Vagina (tissue), 2 donors: ENCODE measurements at places on chromosomes 2 and 18. TPM values are rescaled to one million over a fixed set of nuclear protein-coding genes. Genes with fewer than 3 reads are reported as not detected.
A peak's percentile ranks its signal among the peaks of the same experiment; 100 is the strongest.

DLX1 gene
- total RNA-seq: not detected

ARL4C gene
- 17.4 TPM for total RNA-seq

DSG3 gene
- total RNA-seq: 192 TPM

ADD2 gene
- total RNA-seq: 3.4 TPM

SEC11C gene
- 9.1 TPM for total RNA-seq

PDE11A gene
- total RNA-seq: 0.25 TPM

ARHGAP25 gene
- total RNA-seq: 9.6 TPM

MCEE gene
- total RNA-seq: 12.8 TPM

EML6 gene
- total RNA-seq: 1.7 TPM

B3GNT7 gene
- total RNA-seq: 7.1 TPM

TUBA3E gene
- not detected for total RNA-seq

GNLY gene
- total RNA-seq: 3.2 TPM

- DNase-seq: no peak
Observed at GRCh38 chr2:43169099-43169945, 57.1 kb downstream of the ZFP36L2 start.

DNA sequence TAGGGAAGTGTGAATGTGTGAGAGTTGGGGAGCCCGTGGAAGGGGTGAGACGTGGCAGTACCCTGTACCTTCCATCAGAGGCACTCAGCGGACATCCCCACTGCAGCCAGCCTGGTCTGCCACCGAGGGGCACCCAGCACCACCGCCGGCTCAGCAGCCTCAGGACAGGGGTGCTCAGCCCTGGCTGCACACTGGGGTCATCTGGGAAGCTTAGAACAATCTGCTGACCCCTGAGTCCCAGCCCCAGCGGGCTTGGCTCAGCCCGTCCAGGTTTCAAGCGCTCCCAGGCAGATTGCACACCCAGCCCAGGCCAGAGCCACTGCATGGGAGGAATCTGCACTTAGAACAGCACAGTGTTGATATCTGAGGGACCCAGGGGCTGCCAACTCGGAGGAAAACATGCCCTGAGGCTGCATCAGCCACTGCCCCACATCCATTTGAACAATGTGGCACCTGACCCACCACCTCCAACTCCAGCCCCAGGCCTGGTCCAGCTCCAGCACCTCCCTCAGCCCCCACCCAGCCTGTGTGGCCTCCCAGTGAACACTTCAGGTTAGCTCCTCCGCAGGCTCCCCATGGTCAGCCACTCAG, 147.1 kb upstream of the OTOS start:
- DNase-seq: peak; percentile 58

DNA sequence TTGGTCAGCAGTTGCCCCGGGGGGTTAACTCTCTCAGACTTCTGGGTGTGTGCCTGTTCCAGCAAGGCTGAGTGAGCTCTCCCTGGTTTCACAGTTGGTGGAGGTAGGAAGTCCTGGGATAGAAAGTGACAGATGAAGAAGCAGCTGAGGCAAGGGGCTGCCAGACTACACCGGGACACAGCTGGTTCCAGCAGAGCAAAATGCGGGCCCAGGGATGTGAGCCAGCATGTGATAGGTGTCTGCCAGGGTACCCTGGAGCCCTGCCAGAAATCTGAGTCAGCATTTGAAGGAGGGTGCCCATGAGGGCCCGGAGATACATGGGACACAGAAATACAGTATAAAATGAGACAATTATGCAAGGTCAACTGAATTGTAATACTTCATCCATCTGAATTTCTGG, 79.3 kb upstream of the LGALSL start:
- DNase-seq: no peak

- DNase-seq: no peak
Observed at GRCh38 chr2:172153156-172153555, 50.5 kb upstream of the DLX2 start.

GRCh38 chr2:191617575-191617974, 60.4 kb upstream of the NABP1 start:
- no peak for DNase-seq

DNA sequence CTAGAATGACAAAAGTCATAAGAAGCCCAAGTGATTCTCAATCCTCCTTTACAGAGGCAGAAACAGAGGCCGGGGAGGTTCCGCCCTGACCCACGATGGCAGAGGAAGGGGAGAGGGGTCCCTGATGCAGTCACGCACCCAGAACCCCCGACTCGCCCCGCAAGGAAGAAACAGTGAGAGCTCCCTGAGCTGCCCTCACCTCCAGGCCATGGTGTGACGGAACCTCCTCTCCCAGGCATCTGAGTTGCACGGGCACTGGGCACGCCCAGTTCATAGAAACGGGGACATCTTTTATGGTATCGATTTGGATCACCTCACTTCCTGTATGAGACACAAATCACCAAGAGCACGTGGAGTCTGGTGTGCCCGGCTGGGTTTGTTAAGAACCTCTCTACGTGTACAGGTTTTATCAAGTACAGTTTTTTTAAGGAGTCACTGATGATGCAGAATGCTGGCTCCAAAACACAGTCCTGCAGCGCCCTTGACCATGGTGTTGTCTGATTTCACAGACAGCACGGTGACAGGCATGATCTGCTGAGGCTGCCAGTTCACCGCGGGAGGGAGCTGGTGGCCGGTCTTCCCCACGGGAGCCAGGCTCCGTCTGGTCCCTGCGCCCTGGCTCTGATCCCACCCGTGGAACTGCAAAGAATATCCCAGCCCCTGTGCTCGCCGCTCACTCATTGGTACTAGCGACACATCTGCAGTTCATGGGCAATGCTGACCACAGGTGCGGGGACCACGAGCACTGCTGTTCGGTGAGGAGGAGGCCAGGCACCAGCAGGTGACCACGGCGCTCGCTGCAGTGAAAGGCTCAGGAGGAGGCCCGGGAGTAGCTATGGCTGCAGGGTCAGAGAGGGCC, 35.6 kb downstream of the PXDN start:
- no peak for DNase-seq

GRCh38 chr2:57864926-57865325, 181.7 kb upstream of the VRK2 start:
- no peak for DNase-seq

- no peak for DNase-seq
Observed at GRCh38 chr18:51337406-51337805, 139.9 kb upstream of the MEX3C start.

DNA sequence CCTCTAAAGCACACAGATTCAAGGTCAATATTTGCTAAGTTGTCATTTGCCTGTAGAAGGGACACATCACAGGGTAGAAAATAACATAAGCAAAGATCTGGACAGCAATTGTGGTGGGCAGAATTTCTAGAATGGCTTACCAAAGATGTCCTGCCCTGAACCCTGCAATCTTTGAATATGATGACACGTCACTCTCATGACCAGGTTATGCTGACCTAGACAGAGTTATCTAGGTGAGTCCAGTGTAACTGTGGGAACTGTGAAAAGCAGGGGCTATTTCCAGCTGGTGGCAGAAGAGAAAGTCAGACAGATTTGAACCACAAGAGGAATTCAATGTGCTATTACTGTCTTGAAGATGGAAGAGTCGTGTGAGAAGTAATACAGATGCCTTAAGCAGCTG, 112.3 kb upstream of the CNGA3 start:
- no peak for DNase-seq

DNA sequence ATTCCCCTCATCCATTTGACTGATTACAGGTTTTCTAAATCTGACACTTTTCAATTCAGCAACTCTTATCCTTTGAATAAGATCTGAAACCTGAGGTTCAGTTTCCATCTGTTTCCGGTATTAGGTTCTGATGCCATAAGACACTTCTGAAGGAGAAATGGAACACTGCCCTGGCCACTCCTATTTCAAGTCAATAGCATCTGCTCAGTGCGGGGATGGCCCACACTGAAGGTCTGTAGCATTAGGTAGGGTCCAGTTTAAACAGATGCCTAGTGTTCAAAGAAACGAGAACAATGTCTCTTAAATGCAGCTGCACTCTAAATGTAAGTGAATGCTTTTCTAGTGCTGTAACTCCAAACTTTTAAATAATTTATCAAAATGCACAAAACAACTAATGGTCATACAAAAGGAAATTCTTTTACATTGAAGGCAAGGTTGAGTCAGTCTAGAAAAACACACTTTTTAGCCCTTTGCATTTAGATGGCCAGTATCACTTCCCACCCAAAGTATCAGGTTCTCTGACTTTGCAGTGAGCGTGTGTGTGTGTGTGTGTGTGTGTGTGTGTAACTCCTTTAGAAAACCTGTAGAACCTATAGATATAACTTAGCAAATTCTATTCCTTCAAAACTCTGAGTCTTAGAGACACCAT, 78.2 kb downstream of the STK39 start:
- DNase-seq: no peak

GRCh38 chr18:76412010-76412817, 82.8 kb downstream of the ZNF516 start:
- DNase-seq: peak; percentile 86

DNA sequence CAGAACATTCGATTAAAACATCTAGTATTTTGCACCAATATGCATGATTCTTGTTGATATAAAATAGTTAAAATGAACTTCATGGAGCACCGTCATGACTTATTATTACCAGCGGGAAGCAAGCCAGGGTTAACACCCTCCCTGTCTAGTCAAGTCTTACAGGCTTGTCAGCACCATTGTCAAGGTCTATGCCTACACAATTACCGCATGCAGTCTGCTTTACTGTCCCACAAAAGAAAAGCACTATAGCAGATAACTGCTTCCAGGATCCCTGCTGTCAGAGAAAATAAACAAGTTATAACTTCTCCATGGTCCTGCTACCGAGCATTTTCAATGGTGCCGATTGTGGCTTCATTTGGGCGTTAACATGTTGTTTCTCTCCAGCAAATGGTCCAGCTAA, 968.0 kb upstream of the FAM98A start:
- DNase-seq: no peak
